ENCODE measurements at places on chromosomes 1 and 21.

- DNase-seq: no peak
Measured at GRCh38 chr1:204716660-204717059, 31.1 kb upstream of the LRRN2 start.

- no peak for DNase-seq
Measured at GRCh38 chr21:35509001-35509704, 460.1 kb upstream of the RUNX1 start.

DNA sequence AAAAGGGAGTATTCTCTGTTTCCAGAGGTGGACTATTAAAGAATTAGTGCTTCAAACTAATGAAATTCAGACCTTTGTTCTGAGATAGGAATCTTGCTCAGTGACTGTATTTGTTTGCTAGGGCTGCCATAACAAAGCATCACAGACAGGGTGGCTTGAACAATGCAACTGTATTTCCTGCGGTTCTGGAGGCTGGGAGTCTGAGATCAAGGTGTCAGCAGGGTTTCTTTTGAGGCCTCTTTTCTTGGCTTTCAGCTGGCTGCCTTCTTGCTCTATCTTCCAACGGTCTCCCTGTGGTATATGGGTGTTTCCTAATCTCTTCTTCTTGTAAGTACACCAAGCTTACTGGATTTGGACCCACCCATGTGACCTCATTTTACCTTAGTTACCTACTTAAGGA lies 264.6 kb upstream of the PROX1 start:
- DNase-seq: no peak

GRCh38 chr21:32248571-32249461 lies 30.0 kb downstream of the MIS18A start:
- DNase-seq: no peak

DNA sequence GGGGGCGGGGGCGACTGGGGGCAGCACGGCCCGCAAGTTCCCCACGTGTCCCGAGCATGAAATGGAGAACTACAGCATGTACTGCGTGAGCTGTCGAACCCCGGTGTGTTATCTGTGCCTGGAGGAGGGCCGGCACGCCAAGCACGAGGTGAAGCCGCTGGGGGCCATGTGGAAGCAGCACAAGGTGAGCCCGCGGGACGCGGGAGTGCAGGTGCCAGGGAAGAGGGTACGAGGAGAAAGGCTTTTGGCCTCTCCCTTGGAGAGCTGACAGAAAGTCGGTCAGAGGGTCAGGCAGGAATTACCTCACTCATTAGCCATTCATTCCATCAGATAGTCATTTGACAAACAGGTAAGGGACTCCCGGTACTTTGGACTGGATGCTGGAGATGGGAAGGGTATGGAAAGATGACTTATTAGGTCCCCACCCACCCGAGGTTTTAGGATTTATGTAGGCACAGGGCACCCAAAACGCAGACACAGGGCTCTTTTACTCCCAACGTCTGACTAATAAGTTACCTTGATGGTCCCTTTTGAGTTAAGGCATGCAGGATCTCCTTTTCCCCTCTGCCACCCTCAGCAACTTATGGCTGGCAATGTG lies 2.1 kb downstream of the TRIM67 start:
- no peak for DNase-seq

DNA sequence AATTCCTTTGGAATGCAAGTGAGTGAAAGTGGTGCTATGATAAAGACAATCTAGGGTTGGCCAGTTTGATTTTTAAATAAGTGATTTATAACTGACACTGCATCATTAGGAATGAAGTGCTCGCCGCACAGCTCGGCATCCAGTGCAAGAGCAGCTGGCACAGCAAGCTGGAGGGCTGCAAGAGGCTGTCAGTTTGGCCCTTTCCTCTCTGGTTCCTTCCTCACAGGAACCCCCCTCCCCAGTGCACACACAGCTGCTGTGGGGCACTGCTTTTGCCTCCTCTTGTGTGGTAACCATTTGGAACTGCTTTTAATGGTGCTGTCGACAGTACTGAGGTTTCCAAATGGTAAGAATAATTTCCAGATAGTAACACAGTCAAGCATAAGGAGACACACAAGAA lies 10.4 kb upstream of the BCAR3 start:
- DNase-seq: no peak

DNA sequence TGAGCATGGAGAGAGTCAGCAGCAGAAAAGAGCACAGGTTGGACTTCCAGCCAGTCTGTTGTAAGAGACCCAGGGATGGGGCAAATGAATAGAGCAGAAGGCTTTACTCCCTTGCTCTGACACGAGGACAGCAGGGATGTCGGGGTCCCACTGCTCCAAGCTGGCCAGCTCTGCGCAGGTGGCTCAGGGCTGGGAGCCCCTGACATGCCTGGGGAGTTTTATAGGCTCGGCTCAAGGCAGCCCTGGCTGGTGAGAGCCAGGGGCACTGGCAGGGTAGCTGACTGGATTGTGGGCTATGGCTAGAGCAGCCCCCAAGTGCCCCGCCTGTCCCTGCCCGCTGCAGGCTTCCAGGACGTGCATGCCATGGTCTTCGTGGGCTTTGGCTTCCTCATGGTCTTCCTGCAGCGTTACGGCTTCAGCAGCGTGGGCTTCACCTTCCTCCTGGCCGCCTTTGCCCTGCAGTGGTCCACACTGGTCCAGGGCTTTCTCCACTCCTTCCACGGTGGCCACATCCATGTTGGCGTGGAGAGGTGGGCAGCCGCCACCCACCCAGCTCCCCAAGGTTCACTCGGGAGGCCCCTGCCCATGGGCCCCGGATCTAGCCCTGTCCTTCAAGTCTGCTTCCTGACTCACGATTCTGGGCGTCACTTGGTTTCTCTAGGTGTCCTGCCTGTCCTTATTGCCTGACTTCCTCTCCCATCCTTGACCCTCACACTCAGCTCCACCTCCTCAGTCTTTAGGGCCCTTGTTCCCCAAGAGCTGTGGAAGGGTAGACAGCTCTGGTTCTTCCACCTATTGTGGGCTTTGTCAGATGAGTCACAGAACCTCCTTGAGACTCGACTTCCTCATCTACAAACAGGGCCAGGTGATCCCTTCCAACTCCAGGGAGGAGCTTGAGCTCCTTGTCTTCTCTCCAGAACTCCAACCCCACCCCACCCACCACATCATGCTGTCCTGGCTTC lies 8.2 kb downstream of the RHBG start:
- no peak for DNase-seq

GRCh38 chr1:51732701-51733425 lies 116.0 kb downstream of the OSBPL9 start:
- no peak for DNase-seq

DNA sequence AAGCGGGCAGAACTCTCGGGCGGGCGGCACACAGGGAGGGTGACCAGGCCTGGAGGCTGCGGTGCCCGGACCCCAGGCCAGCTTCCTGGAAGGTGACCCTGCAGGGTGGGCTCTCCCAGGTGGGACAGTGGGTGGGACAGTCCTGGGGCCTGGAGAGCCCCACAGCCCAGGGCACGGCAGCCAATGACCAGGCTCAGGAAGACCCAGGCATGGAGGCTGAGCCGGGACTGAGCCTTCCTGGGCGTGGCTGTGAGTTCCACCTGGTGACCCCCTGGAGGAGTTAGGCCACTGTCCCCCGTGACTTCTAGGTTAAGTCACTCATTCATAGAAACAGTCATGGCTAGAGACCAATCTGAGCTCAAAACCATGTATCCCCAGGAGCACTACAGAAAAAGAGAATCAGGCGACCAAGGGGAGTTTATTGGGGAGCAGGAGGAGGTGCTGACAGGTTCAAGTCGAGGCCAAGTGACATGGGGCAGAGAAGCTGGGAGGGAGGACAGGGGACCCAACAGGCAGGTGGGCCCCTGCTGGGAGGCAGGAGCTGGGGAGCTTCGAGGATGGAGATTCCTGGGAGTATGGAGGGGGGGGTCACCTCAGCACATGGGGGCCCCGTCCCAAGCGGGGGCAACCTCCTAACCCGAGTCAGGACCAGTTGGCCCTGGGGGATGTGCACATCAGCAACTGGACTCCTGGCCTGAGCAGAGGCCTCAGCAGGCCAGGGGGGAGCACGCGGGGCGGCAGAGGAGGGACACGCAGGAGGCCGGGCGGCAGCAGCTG lies 1.2 kb downstream of the KRTAP10-5 start:
- no peak for DNase-seq

- DNase-seq: no peak
Measured at GRCh38 chr1:94595658-94596057, 54.1 kb upstream of the F3 start.

DNA sequence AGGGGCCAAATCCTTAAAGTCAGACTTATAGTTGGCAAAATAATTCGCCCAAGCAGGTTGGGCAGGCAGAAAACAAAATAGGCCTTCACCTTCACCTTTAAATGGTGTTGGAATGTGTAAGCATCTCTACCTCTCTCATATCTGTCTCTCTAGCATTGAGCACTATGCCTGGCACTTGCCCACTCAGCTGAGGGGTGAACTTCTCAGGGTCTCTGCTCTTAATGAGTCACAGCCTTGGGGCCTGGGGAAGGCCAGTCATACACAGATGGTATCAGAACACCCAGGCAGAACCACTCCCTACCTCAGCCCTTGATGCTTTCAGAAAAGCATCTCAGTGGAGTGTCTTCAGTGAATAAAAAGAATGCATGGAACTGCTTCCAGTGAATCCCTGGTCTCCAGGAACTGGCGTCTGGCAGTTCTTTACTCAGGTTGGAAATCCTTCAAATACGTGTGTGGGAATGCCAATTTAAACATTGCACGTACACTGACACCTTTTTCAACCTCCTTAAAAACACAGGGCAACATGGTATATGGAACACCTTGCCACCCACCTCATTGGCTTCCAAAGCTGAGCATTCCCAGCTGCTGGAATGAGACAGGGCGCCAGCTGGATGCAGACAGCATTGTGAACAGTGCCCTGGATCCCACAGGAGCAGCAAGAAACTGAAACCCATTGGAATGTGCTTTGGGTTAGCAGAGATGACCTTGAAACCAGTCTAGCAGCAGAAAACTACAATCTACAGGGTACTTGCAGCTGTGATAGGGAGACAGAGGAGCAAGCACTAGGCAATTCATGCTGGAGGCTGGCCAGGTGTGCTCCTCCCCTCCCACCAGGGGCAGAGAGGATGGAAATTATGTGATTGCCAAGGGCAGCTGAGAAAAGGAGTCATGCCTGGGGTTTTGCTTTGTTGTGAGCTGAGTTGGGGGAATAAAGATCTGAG lies 30.0 kb downstream of the ZNF697 start:
- DNase-seq: no peak

GRCh38 chr1:30043731-30044408 lies 679.5 kb downstream of the MATN1 start:
- no peak for DNase-seq

GRCh38 chr1:86788300-86789206 lies 84.2 kb downstream of the SH3GLB1 start:
- DNase-seq: peak; percentile 87

GRCh38 chr1:152933196-152933595 lies 13.8 kb upstream of the SPRR5 start:
- DNase-seq: no peak

DNA sequence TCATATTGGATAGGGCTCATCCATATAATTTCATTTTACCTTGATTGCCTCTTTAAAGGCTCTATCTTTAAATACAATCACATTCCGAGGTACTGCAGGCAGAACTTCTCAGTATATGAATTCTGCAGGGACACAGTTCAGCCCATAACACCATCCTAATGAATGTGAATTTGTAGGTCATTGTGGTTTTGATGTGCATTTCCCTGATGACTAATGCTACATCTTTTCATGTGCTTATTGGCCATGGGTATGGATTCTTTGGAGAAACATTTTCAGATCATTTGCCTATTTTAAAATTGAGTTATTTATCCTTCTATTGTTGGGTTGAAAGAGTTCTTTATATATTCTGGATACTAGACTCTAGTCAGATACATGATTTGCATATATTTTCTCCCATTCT lies 9.6 kb upstream of the RPS6KC1 start:
- DNase-seq: peak; percentile 60

- DNase-seq: no peak
Measured at GRCh38 chr1:107787299-107787698, 177.7 kb downstream of the VAV3 start.

DNA sequence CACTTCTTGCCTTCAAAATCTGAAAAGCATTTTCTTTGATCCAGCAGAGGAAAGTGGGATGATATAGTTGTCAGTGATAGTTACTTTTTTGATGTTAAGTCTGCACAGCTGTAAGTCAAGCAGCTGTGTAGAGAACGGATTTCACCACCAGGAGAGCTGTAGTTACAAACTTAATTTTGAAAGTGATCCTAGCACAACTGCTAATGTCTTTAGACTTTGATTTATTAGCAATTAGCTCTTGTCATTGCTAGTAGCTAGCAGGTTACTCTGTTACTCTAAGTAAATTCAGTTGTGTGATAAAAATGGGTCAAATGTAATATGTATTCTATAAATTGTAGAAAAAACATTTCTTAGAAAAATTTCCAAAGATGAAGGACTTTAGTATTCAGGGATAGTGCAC lies 46.0 kb downstream of the ALG6 start:
- DNase-seq: no peak

DNA sequence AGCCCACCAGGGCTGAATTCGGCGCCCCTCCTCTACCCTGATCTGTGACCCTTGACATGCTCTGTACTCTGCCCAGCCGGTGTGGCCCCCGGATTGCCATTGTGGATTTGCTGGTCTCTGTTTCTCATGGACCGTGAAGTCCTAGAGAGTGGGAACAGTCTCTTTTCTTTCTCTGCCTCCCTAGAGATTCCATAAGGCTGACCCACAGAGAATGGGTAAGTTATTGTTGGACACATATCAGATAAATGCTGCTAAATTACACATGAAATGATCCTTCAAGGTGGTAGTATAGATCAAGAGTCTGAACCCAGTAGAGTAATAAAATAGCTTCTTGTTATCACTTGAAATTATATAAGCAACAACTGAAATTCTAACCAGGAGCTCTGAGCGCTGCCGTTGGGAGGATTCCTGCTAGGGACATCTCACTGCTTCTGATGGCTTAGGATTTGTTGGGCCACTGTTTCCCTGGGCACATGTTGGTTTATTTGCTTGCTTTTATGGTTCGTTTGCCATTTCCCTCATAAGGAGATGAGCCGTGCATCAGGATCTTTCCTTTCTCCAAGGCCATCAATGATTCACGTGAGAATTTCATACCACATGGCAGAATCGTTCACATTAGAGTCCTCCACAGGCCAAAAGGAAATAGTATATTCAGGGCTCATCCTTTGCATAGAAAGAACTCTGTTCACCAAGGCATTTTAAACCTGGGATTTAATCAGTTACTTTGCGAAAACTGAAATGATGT lies 111.9 kb downstream of the ZBTB18 start:
- DNase-seq: peak; percentile 13

GRCh38 chr21:35149698-35150097 lies 100.6 kb upstream of the RUNX1 start:
- no peak for DNase-seq

DNA sequence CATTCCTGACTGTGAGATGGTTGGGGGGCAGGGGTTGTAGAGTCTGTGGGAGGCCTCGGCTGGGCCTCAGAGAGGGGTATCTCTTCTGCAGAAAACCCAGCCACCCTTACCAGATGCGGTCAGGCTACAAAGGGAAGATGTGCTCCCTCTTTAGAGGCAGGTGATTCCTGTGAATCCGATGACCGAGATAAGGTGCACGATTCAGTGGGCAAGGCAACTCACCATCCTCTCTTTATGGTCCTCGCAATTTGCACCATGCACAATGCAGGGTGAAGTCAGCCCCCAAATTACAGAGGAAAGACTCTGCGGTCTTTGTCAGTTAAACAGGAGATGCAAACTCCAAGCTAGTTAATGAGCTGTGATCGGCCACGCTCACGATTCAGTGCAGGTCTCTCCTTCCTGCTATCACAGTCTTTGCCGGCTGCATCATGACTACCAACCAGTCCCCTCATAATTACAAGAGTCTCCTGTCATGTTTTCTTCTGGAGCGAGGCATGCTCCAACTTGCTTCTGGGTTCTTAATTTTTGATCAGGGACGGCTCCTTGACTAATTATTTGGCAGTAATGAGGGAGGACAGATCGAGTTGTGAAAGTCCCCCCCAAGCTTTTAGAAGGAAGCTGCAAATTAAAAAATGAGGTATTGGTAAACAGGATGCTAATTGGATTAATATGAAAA lies 12.5 kb downstream of the TP73 start:
- no peak for DNase-seq
